AG09309 (cell line): ENCODE measurements at places on chromosomes 12 and 14.

DNA sequence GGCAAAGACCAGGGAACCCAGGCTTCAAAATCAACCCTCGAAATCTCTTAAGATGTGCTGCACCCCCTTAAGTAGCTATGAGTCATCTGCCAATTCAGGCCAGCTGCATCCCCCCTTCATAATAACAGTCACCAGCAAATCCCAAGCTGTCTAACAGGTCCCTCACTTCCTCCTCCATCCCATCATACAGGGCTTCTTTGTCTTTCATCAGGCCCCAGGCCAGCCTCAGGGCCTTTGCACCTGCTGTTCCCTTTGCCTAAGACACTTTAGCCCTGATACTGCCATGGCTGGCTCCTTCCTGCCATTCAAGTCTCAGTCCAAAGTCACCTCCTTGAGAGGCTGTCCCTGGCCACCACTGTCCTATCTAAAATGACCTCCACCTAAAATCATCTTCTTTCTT lies 4.0 kb downstream of the RASAL1 start:
- DNase-seq: no peak

DNA sequence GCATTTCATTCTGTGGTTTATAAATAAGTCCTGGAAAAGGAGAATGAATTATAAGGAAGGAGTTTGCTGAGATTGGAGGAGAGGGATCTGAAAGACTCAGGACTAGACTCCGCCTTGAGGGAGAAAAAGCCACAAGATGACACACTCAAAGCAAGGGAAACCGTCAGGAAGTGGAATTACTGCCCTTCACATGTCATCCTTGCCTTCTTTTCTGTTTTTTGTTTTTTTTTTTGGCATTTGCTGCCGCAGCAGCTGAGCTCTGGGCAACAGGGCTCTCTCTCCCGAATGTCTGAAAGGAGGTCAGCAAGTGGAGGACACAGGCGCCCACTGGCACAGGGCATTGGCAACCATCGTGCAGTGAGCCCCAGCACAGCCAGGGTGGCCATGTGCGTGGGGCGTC lies 344.9 kb downstream of the DPF3 start:
- no peak for DNase-seq

DNA sequence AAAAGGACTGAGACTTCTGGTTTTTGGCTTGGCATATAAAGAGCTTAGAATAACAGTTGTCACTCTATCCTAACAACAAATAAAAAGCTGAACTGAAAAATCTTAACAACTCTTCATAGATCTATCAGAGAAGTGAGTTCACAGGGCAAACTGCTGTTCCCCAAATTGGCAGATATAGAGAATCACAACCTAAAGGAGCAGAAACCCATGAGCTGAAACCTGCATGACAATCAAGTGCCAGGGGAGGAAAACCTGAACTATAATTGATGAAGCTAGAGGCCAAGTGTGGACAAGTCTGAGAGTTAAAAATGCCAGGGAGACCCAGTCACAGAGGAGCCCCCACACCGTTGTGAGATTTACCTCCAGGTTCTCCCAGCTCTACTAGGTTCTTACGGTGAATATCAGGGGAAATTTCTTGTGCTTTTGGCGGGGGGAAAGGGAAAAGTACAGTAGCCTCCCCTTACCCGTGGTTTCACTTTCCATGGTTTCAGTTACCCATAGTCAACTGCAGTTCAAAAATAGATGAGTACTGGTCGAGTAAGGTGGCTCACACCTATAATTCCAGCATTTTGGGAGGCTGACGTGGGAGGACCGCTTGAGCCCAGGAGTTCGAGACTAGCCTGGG lies 53.9 kb downstream of the ATF7 start:
- no peak for DNase-seq

DNA sequence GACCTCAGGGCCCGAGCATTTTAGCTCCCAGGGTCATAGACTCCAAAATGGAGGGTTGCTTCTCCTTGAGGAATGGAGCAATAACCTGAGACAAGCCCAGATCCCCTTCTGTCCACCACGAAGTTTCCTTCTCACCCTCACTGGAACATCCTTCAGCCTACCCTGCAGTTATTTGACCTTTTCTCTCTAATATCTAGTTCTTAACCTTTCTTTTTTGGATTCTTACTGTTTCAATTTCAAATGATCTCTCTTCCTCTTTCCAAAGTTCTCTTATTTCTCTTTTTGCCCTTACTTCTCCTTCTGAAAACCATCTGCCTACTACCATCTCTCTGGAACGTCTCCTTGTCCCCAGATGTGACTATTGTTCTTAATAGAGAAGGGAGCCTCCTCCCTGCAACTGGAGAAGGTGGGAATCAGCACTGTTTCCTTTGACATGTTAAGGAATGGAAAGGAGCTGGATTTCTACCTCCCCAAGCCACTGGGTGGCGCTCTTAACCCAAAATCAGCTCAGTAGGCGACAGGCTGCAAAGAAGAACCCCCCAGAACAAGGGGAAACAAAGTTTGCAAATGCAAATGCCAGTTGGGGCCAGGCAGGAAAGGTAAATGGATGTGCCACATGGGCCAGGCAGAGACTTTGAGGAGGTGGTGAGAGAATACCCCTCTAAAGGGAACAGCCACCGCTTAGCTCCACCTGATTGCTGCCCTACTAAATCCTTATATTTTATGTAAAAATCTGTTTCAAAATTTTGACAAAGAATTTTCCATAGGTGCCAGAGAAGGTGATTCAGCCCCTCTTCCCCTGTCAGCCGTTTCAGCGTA lies 22.4 kb upstream of the PDE1B start:
- DNase-seq: no peak
